ENCODE measurements at places on chromosomes 5 and 9. TPM values are rescaled to one million over a fixed set of nuclear protein-coding genes. Genes with fewer than 3 reads are reported as not detected.

- DNase-seq, result no peak
These were observed 232.7 kb downstream of the RFK start for GRCh38 chr9:76161541-76161940.

- no peak for DNase-seq
These were observed 75.3 kb downstream of the RGS3 start for GRCh38 chr9:113538701-113539430.

Gene TCF7
- total RNA-seq, result 7.5 TPM

GRCh38 chr9:70010015-70010414, 33.6 kb upstream of the MAMDC2 start:
- no peak for DNase-seq

DNA sequence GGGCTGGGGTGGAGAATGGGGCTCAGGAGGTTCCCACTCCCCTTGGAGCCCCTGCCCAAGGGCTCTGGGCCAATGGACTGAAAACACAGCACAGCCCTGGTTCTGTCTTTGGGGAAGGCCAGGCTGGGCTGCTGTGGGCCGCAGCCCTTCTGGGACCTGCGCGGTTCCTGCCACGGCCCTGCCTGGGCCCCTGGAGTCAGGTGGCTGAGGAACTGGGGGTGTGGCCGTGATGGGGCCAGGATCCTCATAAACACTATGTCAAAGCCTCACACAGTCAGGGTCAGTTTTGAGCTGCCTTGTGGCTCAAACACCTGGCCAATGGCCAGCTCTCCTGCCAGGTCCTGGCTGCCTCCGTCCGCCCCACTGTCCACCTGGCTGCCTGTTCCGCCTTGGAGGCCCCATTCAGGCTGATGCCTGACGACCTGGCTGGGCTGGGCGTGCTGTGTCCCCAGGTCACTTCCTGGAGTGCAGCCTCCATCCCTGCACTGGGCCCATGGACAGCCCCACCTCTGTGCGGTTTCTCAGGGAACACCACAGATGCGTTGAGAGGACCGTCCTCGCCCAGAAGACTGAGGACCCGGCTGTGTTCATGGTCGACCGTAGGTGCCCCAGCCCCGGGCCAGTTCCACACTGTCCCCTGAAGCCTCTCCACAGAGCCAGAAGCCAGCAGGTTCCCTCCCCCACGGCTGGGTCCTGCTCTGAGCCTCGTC, 27.5 kb downstream of the PAEP start:
- DNase-seq, result peak; percentile 14

Gene SYK
- 3.8 TPM for total RNA-seq

DNA sequence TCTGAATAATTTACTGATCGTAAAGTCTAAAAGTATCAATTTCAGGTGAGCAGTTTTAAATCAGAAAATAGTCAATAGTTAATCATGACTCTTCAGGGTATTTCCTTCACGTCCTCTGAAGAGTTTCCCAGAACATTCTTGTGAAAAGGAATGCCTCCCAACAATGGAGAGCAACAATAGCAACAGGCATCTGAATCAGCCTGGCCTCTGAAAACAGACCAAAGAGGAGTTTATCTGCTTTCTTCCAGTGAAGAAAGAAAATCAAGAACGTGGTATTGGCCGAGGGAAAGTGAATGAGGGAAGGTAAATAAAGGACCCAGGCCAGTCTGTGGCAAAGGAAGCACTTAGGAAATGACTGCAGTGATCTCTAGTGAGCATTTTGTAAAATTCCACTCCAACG, 26.1 kb upstream of the RASGEF1C start:
- no peak for DNase-seq

Gene PCDHA6
- total RNA-seq, result 15.2 TPM

DNA sequence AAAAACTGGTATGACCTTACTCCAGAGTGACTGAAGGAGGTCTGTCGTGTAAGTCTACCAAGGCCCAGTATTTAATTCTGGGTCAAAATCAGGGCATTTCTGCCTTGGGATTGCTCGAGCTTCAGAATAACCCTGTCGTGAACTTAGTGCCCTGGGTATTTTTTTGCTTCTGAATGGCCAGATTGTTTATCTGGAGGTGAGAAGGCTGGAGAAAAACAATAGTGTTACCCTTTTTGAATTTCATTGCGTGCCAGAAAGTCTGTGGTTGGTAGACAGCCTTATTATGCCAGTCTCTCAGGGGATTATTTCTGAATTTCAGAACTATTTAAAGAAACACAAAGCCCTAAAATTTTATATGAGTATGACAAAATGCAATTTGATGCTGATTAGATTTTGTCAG, 323.4 kb downstream of the CSNK1G3 start:
- no peak for DNase-seq

All from mesothelial cell of epicardium (in vitro differentiated cells).